ENCODE measurements at places on chromosomes 3 and 15.

- DNase-seq: no peak
Observed at GRCh38 chr15:29127506-29128430, 141.9 kb downstream of the NSMCE3 start.

DNA sequence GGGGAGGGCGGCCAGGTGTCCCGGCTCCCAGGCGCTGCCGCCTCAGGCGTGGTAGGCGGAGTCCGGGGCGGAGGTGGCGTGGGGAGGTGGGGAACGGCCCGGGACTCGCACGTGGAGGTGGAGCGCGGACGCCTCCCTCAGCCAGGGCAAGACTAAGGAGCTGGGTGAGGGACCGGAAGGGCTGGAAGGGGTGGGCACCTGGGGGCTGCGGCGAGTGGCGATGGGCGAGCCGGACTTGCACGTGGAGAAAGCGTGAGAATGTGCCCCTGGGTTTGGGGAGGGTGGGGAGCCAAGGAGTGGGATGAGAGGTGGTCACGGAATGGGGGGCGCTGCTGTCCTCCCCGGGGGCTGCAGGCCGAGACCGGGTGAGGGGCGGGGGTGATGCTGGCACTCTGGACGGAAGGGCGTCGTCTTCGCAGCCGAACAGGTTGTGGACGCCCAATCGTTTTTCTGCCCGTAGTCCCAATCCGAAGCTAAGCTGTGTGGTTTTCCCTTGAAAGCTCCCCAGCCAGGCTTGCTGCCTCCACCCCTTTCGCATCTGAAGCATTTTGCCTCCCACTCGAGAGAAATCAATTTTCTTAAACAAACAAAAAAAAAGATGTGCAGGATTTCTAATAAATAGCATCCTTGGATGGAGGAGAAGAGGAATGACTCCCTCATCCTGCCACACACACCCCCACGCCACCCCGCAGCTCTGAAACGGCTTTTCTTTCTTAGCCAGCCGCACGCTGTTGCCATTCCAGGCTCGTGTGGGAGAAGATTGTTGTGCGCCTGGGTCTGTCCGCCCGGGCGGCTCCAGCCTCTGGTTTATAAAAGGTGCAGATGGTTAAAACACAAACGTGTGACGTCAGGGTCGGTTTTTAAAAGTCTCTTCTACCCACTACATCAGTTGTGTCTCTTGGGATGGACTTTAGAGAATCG lies 62.5 kb upstream of the ANKRD28 start:
- DNase-seq: peak; percentile 33

GRCh38 chr3:101010296-101010695 lies 17.1 kb upstream of the ABI3BP start:
- peak; percentile 71 for DNase-seq

DNA sequence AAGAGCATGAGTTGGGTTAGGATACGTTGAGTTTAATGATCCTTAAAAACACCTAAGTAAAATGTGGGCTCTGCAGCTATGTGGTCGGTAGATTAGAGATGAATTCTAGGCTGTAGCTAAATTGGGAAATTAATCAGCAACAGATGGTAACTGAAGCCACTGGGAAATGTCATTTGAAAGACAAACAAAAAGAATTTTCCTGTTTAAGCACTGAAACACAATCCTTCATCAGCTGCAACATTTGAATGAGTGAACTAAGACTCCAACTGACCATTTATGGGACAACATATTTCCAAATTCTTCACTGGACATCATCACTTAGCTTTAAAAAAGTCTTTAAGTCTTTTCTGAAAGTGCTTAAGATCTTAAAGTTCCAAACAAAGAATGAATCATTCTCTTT lies 226.9 kb downstream of the ZNF385D start:
- DNase-seq: no peak

DNA sequence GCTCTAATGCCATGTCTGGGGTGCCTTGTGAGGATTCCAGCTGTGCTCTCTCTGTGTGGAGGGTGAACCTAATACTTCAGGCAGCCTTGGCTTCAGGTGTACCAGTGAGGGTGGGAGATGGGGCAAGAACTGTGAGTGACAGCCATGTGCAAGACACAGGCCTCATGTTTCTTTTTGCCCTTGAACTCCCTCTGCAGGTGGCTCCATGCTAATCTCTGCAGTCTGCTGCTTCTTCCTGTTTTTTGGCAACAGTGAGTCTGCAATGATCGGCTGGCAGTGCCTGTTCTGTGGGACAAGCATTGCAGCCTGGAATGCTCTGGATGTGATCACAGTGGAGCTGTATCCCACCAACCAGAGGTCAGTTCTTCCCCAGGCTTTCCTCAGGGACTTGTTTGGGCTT lies 189.3 kb downstream of the SV2B start:
- no peak for DNase-seq

DNA sequence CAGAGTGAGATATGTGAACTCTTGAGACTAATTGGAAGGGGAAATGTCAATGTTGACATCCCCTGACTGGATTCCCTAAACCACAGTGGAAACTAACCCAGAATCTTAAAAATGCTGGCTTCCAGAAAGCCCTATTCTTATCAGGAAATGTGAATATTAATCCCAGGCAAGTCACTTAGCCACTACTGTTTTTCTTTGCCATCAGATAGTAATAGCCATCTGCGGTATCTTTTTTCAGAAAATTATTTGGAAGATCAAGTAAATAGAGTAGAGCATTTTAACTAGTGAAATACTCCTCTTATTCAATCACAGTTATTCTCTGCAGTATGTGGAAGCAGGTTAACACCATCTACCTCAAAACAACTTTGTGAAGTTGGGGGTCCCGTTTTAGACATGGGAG lies 318.9 kb downstream of the RORA start:
- no peak for DNase-seq

DNA sequence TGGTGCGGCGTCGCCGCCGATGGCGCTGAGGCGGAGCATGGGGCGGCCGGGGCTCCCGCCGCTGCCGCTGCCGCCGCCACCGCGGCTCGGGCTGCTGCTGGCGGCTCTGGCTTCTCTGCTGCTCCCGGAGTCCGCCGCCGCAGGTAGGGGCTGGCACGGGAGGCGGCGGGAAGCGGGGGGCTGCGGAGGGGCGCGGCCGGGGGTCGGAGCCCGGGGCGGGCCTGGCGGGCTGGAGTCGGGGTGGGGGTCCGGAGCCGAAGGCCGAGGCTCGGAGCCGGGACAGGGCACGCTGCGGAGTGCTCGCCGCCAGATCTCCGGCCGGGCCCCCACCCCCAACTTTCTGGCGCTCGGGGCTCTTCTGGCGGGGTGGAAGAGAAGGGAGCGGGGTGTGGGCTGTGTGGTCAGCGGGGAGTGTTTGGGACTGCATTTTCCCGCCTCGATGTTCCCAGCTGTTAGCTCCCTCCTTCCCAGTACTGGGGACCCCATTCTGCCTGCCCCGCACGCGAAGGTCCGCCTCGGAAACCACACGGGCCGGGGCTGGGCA lies 299 bp downstream of the TYRO3 start:
- DNase-seq: no peak

- DNase-seq: no peak
Observed at GRCh38 chr3:139286825-139287224, 57.0 kb upstream of the MRPS22 start.

DNA sequence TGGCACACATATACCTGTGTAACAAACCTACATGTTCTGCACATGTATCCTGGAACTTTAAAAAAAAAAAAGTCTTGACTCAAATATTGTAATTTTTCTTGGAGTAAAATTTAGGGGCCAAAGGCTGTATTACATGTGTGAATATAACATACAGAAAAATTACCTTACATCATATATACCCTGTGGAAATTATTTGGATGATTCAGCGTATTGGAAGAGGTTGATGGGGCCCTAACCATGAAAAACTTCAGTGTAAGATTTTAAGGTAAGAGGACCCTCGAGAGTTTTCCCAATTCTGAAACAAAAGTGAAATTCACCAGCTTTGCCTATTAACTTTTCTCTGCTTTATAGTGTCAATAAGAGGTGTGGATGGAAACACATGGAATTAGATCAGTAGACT lies 56.4 kb downstream of the UBE2E2 start:
- DNase-seq: no peak

DNA sequence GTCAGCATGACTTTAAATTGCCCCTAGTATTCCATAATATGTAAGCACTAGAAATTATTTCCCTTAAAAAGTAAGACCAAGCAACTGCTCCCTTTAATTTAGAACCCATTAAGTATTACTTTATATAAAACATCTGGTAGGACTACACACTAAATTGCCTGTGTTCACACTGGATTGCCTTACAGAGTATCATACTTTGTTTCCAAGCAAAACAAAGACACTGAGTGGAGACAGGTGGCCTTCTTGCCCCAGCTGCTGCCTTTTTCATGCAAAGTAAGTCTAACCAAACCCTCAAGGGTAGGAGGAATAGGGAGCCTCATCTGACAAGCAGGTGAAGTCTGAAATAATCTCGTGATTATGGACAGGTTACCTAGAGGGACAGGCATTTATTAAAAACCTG lies 87.3 kb downstream of the PEX5L start:
- no peak for DNase-seq

GRCh38 chr3:124552224-124552623 lies 178.0 kb upstream of the UMPS start:
- no peak for DNase-seq

DNA sequence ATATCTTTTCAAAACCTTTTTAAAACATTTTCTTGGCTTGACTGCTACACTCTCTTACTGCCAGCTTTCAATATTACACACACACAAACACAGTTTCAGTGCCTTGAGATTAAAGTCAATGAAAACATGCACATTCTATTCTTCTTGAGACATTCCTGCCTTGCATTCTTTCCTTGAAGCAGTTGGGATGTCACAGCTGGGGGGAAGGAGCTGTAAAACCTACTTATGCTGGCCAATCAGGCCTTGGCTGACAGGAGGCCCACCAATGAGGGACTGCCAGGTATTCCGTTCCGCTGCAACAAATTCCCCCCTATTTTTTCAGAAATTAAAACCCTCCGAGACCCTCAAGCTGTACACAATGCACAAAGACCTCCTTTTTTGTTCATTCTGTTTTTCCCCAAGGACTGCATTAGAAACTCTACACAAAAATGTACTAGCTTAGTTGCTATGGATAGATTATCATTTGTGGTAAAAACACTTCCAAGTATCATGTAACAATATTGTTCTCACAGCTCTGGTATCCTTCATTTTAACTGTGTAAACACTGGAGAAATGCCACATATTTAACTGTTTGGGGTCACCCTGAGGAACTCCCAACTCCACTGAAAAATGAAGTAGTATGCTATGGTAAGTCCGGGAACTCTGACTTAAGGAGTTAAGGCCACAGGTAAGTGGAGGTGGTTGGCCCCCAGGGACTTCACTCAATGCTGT lies 18.5 kb downstream of the FSTL1 start:
- DNase-seq: peak; percentile 85

GRCh38 chr3:123841476-123842238 lies 42.5 kb downstream of the MYLK start:
- no peak for DNase-seq

GRCh38 chr15:101165905-101166471 lies 85.9 kb downstream of the CHSY1 start:
- DNase-seq: no peak

DNA sequence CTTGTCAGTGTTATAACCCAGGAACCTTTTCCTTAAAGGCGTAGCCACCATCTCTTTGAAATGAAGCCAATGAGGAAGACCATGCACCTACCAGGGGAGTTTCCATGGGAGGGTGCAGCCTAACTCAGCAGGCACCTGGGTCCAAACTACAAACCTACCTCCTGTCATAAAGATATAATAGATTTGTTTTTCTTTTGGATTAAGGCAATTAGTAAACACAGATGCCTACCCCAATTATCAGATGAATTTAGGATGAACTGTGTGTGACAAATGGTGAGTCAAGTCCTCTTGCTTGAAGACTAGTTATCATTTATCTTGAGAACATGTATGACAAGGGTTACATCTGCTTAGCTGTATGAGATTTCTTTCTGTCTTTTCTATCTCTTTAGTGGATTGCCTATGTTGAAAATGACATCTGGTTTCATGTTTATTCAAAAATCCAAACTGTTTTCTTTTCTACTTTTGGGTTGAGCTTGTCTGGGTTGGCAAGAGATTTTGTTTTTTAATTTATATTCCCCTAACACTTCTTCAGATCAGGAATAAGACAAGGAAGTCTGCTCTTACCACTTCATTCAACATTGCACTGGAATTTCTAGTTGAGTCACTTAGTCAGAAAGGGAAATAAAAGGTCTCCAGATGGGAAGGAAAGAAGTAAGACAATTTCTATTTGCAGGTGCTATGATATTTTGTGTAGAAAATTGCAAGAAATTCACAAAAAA lies 149.9 kb downstream of the NEK10 start:
- no peak for DNase-seq

DNA sequence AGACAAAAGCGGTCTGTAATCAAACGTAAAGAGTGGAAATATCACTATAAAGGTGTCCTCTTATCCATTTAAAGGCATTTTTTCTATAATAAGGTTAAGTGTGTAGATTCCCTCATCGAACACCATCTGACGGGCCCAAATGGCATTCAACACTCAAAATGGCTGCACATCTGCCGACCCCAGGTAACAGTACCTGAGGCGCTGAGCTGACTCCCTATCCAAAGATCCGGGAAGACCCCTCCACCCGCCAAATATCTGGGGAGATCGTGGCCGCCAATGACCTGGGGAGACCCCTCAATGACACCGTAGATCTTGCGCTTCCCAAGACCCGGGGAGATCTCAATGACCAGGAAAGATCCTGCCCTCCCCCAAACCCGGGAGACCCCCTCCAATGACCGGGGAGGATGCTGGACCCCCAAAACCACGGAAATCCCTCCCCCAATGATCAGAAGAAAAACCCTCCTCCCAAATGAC lies 476 bp downstream of the IP6K2 start:
- no peak for DNase-seq

GRCh38 chr15:101276501-101277037 lies 716 bp downstream of the SELENOS start:
- DNase-seq: peak; percentile 57

- DNase-seq: no peak
Observed at GRCh38 chr3:136110481-136110880, 85.7 kb downstream of the MSL2 start.

- DNase-seq: no peak
Observed at GRCh38 chr3:32325927-32326326, 65.7 kb upstream of the CMTM7 start.

DNA sequence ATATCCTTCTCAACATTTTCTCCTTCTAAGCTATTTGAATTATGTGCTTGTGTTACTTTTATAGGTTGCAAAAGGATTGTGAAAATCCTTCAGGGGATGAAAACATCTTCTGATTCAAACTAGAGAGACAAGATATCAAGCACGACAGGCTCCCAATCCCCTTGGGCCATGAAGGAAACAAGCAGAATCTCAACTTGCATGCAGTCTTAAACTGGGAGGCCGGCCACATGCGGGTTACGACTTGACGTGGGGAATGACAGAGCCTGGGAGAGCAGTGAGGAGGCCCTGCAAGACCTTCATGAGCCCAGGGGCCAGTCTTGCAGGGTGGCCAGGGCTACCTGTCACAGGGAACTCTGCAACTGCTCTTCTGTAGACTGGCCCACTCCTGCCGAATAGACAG lies 94.4 kb downstream of the SCN11A start:
- DNase-seq: no peak

DNA sequence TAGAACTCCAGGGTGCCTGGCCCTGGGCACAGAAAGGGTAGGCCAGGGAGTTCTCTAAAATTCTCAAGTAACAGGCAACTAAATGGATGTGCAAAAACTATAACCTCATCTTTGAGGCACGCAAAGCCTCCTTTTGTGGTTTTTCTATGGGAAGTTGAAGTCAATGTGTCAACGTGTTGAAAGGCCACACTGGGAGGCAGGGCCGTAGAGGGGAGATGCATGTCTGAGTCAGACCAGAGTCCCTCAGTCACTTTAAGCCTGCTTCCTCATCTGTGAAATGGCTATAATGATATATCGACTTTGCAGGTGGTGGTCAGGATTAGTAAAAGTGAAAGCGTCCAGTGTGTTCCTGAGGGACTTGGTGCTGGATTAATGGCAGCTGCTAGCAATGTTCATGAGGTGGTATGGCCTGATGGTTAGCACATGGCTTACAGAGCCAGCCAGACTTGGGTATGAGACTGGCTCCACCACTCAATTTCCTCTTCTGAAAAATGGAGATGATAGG lies 17.0 kb downstream of the TGM5 start:
- peak; percentile 80 for DNase-seq
